ENCODE measurements at places on chromosomes 1 and 21. TPM values are rescaled to one million over a fixed set of nuclear protein-coding genes. Genes with fewer than 3 reads are reported as not detected.

Gene RGS4
- not detected for total RNA-seq

Gene RBM11
- total RNA-seq: not detected

Gene SPRR1A
- not detected for total RNA-seq

Gene CNKSR1
- 0.35 TPM for total RNA-seq

Gene MRTO4
- total RNA-seq: 64.5 TPM

Gene NUP133
- 23.2 TPM for total RNA-seq

Gene LAPTM5
- 0.22 TPM for total RNA-seq

Gene SPATA1
- 0.71 TPM for total RNA-seq

Gene CD5L
- not detected for total RNA-seq

Gene NBPF6
- not detected for total RNA-seq

Gene GJA9
- 0.05 TPM for total RNA-seq
